NCI-H2107 (cell line): ENCODE measurements at places on chromosomes 3 and 15.

DNA sequence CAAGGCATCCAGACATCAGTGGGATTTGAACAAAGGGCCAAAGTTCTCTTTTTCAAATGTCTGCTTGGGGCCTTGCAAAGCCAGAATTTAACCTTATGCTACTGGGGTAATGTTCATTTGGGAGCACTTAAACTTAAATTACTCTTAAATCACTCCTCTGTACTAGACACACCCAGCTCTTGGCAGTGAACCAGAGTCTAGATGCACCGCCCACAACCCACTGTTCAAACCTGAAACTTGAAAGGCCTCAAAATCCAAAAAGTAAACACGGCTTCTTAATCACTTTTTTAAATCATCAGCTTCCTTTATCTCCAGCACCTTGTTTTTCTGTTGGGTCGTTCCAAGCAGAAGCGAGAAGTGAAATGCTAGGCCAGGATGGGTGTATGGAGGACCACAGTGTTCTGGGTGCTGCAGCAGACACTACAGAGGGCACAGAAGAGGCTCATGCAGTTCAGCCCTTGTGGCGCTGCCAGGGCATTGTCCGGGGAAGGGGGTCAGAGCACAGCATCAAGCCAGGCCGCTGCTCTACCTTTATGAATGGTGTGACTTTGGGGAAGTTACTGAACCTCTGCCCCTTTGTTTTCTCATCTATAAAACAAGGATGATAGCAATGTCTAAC, 28.8 kb downstream of the MECOM start:
- DNase-seq, result peak; percentile 26

DNA sequence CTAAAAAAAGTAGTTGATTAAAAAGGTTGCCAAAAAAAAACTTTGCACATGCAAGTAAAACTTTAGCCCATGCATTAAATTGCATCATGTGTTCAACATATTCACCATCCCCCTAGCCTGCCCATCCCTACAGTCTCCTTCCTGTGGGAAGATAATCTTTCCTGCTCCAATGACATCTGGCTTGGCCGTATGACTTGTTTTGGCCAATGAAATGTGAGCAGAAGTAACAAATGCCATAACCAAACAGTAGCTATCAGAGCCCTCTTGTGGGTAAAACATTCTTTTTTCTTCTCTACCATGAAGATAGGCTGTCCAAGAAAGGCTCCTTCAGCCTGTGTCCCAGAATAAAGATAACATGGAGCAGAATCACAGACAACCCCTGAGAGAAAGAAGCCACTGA, 15.3 kb downstream of the ERC2 start:
- DNase-seq, result no peak

- no peak for DNase-seq
Observed at GRCh38 chr3:50196253-50196801, 4.9 kb downstream of the GNAT1 start.

GRCh38 chr3:161108840-161109239, 3.7 kb upstream of the B3GALNT1 start:
- no peak for DNase-seq

DNA sequence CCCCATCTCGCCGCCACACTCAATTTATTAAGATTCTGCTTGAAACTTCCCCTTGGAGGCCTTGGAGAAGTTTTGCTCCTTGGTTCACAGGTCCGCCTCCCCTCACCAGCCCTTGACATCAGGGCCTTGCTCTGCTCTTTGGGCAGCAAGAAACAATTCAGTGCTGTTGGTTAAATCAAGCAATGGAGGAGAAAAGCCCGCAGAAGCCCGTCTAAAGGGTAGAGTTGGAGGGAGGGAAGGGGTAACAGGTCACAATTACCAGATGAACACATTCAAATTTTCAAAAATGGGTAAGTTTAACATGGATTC, 429 bp downstream of the PARP9 start:
- DNase-seq, result peak; percentile 4

DNA sequence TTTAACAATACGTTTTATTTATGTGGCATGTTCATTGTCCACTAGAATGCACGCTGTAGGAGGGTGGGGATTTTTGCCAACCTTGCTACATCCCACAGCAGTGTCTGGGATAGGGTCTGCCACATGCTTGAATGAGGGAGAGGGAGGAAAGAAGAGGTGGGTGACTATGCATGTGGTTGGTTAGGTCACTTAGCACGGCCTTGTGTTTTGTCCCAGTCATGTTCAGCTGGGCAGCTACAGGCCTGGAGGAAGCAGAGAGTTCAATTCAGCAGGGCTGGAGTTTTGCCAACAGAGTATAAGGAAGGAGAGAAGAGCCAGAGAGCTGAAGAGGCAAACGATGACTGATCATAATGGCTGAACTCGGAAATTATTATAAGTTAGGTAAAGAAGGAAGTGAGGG, 268.4 kb upstream of the NSMCE3 start:
- DNase-seq, result no peak

DNA sequence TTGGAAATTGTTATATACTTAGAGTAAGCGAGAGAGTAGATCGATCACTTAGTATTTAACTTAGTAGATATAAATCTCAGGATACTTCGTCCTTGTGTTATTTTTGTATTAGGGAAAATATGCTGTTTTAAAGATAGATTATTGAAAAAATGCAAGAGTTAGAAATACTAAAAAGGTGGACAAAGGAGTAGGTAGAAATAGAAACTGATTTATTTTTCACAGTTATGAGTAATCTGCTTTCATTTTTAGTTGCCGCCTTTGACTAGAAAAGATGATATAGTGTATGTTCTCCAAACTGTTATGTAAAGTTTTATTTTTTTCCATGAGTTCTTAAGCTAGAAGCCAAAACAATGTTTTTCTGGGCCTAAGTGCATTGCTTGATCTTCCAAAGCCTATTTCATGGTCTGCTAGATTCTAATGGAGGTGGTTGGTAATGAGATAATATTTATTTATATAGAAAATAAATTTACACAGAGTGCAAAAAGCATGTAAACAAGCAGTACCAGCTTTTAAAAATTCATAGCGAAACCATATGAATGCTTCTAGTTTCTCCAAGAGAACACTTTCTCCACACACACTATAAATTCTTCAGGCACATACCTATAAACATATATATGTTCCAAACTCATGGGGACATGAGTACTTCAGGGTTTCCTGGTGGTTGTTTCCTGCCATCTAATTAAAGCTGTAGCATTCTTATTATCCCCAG, 61.1 kb downstream of the DIPK2A start:
- DNase-seq, result no peak
